Stimulated activated CD8-positive, alpha-beta memory T cell treated with anti-CD3 and anti-CD28 coated beads, Interleukin-12 subunit alpha, Interleukin-12 subunit beta, amount 100 ng/mL, for 1 hour (primary cell): ENCODE measurements at places on chromosomes 13 and 19.
A peak's percentile ranks its signal among the peaks of the same experiment; 100 is the strongest.

GRCh38 chr19:35696835-35697234 lies 7.5 kb upstream of the ZBTB32 start:
- DNase-seq: no peak

- DNase-seq: no peak
Observed at GRCh38 chr19:13401388-13401787, 104.9 kb downstream of the CACNA1A start.

- DNase-seq: no peak
Observed at GRCh38 chr13:72218966-72219365, 352.0 kb upstream of the DACH1 start.

DNA sequence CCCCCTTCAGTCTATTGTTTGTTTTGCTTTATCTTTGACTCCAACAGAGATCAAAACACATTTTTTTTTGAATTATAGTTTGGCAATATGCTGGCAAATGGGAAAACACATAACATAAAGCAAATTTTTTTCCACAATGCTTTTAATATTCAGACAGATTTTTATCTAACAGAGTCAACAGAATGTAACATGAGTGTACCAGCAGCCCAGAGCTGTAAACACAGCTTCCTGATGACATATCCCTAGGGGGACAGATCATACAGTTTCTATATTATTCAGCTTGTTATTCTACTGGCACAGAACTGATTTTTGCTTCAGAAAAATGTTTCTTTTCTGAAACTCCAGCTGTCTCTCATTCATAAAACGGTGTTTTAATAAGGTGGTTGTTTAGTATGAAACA lies 168.8 kb downstream of the OLFM4 start:
- DNase-seq: no peak

GRCh38 chr13:41520660-41521630 lies 63.6 kb downstream of the RGCC start:
- DNase-seq: no peak

GRCh38 chr13:75226092-75226491 lies 255.9 kb downstream of the TBC1D4 start:
- no peak for DNase-seq

- no peak for DNase-seq
Observed at GRCh38 chr13:107534548-107534947, 680.8 kb downstream of the LIG4 start.

- DNase-seq: no peak
Observed at GRCh38 chr13:100552755-100553154, 35.8 kb downstream of the GGACT start.

GRCh38 chr13:108924541-108924940 lies 295.1 kb downstream of the MYO16 start:
- no peak for DNase-seq

GRCh38 chr13:51225029-51225428 lies 2.8 kb downstream of the FAM124A start:
- no peak for DNase-seq

DNA sequence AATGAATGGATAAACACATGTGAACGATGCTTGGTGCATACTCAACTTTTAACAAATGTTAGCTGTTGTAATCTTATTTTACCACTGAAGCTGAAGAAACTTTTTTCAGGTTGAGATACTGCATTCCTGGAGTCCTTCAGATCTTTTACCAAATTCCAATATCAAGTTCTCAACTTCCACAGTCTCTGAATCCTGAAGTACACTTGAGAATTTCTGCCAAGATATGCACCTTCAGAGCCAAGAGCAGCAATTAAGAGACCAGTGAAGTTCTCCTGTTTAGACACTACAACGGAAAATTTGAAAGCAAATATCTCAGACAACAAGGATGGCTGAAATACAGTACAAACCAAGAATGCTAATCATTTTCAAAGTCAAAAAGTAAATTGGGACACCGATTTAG lies 84.6 kb upstream of the MTIF3 start:
- DNase-seq: no peak

GRCh38 chr13:72650051-72650700 lies 77.3 kb downstream of the MZT1 start:
- DNase-seq: no peak

DNA sequence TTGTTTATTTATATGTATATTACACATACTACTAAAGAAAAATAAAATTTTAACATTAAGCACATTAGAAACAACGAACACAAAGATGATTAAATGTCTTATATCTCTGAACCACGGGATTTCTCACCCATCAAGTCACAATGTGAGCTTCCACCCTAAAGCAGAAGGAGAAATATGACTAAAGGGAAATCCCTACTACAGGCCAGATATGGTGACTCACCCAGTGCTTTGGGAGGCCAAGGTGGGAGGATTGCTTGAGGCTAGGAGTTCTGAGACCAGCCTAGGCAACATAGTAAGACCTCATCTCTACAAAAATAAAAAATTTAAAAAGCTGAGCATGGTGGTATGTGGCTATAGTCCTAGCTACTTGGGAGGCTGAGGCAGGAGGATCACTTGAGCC lies 24.6 kb downstream of the DCT start:
- DNase-seq: no peak

- DNase-seq: no peak
Observed at GRCh38 chr19:1252221-1252820, 3.9 kb downstream of the MIDN start.

GRCh38 chr13:94267581-94268366 lies 211.7 kb downstream of the DCT start:
- DNase-seq: no peak

GRCh38 chr19:49070416-49070815 lies 2.1 kb downstream of the KCNA7 start:
- no peak for DNase-seq

DNA sequence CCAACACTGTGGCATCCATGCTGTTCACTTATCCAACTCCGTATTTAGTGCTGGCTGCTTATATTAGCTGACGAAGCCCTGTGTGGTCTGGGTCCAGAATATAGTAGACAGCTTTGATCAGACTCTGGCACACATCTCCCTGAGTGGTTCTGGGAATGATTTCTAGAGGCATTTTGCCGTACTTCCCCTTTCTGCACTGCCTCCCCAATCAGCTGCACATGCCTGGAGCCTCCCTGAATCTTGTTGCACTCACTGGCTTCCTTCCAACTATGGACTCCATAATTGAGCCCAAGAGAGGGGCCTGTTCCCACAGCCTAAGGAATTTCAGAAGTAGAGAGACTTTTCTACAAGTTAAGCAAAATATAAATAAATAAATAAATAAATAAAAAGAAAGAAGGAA lies 30.4 kb upstream of the PCDH8 start:
- DNase-seq: no peak

GRCh38 chr13:23810685-23811240 lies 78.4 kb downstream of the MIPEP start:
- DNase-seq: no peak

DNA sequence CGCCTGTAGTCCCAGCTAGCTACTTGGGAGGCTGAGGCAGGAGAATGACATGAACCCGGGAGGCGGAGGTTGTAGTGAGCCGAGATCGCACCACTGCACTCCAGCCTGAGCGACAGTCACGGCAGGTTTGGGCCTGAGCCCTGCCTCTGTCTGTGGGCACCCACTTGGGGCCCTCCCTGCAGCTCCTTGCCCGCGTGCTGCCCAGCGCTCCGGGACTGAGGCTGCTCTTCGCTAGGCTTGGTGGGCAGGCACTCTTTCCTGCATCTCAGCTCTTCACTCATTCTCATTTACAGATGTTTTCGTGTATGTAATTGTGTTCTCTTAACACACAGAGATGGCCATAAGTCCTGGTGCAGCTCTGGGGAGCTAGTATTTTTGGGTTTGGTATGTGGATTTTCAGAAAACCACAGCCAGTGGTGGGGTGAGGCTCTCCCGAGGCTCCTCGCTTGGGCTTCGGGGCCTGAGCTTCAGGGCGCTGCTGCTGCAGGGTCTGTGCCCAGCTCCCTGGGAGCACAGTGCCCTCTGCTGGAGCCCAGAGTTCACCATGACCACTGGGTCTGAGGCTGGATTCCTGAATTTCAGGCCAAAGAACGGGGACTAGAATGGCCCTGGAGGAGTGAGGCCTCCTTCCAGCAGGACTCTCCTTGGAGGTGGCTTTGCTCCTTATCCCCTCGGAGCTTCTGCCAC lies 15.2 kb downstream of the UPF1 start:
- DNase-seq: peak; percentile 36

DNA sequence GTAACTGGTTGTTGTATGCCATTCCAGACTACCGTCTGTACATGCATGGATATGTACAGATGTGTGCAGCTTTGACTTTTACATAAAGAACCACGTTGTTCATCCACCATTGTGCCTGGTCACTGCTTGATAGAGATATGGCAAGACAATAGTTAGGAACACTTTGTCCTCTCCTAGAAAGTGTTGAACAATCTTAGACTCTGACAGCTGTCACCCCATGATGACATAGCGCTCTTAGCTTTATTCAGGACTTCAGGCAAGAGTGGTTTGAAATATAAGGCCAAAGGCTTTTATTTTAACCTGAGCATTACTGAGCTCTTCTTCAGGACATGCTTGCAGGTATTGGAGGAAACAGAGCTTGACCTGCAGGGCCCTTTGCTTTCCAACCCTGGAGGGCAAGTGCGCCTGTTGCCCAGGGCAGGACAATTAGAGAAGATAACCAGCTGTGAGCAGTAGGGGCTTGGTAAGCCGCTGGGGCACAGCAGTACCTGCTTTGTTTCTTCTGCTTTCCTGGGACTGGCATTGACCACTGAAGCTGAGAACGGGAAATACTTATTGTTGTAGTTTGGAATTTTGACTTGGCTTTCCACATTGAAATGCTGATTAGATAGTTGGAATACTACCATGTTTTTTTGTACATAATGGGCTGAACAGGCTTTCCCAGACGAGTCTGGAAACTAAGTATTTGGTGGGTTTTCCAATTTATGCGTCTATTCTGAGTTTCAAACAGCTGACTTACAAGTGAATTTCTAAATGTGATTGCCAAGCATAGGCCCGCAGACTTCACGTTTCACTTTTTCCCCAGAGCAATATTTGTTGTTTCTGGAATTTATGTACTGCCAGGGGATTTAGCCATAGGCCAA lies 51.1 kb downstream of the GARRE1 start:
- DNase-seq: no peak

- DNase-seq: no peak
Observed at GRCh38 chr19:44972802-44973201, 17.6 kb downstream of the CLPTM1 start.

DNA sequence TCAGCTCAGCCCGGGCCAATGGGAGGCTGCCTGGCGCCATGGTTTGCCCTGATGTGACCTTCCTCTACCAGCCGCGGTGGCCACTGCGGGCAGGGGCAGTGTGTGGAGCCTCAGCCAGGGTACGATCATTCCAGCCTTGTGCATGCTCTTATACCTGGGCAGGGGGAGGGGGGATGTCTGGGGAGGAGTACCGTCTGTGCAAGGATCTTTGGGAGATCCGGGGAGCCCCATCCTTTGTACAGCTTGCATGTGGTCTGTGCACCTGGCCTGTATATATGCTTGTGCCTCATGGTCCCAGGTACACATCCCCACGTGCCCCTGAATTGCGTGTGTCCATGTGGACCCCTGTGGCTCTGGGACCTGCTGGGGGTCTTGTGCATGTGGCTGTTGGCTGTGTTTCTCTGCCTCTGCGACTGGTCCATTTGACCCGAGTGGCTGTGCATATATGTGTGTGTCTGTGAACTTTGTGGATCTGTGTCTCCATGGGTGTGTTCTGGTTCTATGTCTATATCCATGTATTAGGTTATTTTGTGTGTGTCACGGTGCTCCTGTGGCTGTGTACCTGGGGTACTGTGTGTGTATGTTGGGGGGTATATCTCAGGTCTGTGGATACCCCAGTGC lies 12.8 kb upstream of the NANOS3 start:
- DNase-seq: no peak

- no peak for DNase-seq
Observed at GRCh38 chr13:105266615-105267014, 1268.8 kb downstream of the EFNB2 start.

DNA sequence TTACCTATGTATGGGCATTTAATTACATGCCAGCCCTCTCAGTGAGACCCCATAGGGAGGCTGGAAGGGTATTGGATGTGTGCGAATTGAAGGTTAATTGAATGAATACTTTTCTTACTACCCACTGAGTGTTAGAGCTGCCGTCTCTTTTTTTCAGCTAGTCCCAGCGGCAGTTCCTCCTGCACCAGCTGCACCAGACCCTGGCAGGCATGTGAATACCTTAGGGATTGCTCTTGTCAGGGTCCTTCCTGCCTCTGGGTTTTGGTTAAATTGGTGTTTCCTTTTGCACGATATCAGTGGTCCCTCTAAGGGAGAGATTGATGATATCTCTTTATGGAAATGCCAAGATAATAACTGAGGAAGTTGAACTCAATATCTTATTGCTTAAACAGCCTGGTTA lies 9.8 kb upstream of the CXCL17 start:
- no peak for DNase-seq

DNA sequence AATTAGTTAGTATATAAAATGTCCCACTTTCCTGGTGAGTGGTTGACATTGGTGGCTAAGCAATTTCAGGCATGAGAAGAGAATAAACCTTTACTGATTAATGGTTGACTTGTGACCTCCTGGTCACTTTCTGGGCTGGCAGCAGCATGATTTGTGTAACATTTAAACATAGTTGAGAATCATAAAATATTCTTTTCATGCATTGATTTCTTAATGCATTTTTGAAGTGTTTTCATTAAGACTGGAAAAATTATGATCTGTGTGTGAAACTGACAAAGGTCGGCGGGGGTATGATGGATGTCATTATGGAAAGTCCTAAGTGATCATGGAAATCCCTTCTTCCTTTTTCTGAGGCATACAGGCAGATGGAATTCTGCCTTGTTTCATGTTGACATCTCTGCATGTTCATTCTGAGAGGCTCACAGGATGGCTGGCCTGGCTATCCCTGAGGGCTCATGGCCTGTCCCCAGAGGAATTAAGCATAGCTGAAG lies 98.7 kb upstream of the RNF113B start:
- DNase-seq: no peak

GRCh38 chr19:7519361-7520130 lies 2.9 kb upstream of the MCOLN1 start:
- DNase-seq: no peak

- no peak for DNase-seq
Observed at GRCh38 chr13:101785858-101786257, 333.4 kb downstream of the ITGBL1 start.

DNA sequence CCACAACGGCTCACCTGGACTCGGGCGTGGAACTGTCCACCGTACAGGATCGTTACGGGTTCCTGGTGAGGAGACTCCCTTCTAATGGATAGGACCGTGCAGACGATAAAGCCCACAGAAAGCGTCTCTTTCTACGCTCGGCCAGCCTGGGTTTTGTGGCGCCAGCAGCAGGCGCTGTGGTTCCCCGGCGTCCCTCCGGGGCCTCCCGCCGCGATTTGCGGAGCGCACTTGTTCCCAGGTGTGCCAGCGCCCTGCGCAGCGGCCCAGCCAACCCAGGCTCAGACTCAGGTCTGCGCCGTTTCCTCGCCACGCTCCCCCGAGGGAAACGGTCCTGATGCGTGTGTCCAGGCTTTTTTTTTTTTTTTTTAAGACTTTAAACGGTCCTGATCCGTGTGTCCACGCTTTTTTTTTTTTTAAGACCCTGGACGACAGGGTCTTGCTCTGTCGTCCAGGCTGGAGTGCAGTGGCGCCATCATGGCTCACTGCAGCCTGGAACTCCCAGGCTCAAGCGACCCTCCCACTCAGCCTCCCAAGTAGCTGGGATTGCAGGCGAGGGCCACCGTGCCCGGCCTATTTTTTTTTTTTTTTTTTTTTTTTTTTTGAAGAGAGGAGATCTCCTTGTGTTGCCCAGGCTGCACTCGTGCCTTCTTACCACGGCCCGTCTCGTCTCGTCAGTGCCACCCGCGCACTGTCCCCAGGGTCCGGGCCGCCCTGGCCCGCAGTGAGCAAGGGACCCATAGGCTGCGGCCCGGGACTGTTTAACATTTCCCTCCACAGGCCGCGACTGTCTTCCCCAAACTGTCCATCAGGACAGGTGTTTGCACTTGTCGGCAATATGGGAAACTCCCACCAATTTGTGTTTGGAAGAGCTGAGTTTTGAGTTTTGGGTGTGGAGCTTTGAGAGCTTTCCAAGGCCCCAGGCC lies 23.8 kb downstream of the GJA3 start:
- peak; percentile 15 for DNase-seq
